ENCODE measurements at places on chromosomes 5 and 9.

DNA sequence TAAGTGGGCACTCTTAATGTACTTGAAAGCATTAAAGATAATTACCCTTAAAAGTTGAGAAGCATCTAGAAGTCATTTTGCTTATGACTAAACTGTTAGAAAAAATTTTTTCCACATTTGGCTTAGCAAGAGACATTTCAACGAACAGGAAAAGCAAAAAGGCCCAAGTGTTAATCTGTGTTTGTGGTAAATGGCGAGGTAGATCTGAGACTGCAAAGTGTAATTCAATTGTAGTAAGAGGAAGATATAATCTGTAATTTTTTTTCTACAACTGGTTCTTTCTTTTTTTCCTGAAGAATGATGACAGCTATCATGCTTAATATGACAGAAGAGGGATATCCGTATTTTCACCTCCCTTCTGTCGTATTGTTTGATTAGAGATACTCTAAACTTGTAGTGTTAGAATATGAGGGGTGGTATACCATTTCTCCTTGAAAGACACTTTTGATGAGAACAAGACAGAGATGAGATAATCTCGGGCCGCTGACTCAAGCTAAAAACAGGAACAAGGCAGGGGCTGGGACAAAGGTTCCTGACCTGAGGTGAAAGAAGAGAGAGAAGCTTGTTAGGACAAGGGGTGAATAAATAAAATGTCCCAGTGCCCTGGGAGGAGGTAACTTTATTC, 459.3 kb upstream of the ZNF608 start:
- DNase-seq, result no peak

DNA sequence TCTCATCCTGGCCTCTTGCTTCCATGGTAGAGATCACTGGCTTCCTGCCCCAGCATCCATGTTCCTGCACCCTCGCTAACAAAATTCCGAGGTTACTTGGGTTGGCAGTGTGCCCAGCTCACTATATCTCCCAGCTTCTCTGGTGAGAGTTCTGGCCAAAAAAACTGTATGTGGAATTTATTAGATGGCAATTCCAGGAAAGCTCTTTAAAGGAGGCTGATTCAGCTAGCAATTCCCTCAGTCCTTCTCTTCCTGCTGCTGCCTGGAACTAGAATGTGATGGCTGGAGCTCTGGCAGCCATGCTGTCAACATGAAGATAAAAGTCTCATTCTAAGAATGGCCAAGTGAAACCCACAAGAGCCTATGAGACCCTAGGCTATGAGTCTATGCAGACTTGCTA, 88.8 kb downstream of the SECISBP2 start:
- no peak for DNase-seq

DNA sequence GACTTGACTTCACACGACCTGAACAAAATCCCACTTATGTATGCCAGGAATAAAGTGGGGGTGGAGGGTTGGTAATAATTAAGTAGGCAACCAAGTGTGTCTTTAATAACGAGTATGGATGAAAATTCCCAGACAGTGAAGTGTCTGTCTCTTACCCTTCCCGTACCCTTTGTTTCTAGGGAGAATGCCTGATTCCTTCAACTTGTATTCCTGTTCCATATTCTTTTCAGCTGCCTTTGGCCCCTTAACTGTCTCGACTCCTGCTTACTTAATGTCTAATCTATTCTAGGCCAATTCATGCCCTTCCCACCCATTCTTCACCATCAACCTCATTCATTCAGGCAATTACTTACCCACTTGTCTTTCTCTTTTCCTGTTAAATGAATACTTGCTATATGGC, 380.5 kb downstream of the RAB3C start:
- DNase-seq, result no peak

- DNase-seq, result no peak
Measured at GRCh38 chr5:129079496-129079895, 15.1 kb upstream of the ISOC1 start.

DNA sequence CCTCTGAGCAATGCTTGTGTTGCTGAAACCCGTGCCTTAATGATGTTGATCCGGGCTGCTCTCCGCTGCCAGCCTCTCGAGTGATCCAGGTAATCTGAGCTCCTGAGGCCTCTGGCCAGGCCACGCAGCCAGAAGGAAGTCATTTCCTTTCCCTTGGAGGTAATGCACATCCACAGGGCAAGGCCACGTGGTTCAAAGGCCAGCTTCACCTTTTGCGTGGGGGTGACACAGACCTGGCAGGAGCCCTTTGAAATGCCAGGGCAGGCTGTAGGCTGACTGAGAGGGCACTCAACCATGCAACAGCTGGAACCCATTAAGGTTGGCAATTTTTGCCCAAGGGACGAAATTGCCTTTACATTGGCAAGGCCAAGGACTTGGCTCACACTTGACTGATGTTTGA, 80.4 kb downstream of the LIX1 start:
- DNase-seq, result no peak

DNA sequence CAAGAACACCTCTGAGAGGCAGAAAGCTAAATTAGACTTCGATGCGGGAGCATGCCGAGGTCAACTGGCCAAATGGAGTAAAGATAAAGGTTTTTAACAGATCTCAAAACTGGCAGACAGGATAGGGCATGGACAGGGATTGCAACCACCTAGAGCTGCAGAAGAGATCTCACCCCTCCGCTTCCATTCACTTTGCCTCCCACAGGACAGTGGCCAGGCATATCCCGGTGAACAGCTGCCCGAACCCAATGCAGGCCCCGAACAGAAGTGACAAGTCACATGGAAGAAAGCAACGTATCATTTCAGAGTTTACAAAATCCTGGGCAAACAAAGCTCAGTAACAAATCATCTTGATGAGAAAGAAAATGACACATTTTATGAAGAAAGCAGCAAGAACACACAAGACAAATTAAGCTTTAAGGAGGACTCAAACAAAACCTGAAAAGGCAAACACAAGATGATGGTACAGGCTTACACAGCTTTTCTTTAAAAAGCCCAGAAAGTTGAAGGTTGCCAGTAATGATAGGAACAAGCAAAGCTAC, 18.4 kb downstream of the RNF130 start:
- DNase-seq, result no peak

- DNase-seq, result peak; percentile 32
Measured at GRCh38 chr5:93161661-93162654, 419.1 kb downstream of the NR2F1-AS1 start.

- DNase-seq, result no peak
Measured at GRCh38 chr9:136981588-136982231, 1.1 kb upstream of the LCNL1 start.

GRCh38 chr9:133368249-133368881, 7.5 kb downstream of the SURF4 start:
- DNase-seq, result no peak

- DNase-seq, result no peak
Measured at GRCh38 chr9:89920951-89921350, 316.1 kb downstream of the GADD45G start.

GRCh38 chr5:174922955-174923354, 198.6 kb downstream of the MSX2 start:
- no peak for DNase-seq
